T-helper 9 cell (primary cell): ENCODE measurements at places on chromosomes 16 and 17.

GRCh38 chr16:23807028-23807427 lies 28.8 kb upstream of the PRKCB start:
- DNase-seq: no peak

DNA sequence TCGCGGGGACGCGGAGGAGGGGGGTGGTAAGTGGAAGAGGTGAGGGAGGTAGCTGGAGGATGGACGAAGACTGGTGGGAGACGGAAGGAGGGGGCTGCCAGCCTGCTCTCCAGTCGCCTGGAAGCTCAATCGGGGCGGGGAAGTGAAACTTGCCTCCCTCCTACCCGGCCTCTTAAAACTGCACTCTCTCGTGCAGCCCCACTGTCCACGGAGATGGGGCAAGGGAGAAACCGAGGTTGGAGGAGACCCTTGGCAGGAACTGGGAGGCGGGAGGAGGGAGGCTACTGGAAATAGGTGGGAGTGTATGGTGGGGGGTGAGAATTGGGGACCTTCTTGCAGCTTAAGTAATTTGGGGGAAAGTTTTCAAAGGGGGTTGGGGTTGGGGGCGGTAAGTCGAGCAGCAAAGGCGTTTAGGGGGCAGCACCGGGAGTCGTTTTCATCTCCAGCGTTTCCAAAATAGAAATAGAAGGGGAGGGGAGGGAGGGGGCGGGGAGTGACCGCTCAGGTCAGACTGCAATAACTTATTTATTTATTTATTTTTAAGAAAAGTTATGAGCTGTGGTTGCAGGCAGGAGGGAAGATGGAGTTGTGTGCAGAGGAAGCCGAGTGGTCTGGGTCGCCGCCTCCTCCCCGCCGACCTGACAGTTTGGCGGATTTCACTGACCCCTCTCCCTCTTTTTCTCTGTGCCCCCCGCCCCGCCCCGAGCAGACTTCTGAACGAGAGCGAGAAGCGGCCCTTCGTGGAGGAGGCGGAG lies 1.4 kb downstream of the SOX9 start:
- DNase-seq: no peak

DNA sequence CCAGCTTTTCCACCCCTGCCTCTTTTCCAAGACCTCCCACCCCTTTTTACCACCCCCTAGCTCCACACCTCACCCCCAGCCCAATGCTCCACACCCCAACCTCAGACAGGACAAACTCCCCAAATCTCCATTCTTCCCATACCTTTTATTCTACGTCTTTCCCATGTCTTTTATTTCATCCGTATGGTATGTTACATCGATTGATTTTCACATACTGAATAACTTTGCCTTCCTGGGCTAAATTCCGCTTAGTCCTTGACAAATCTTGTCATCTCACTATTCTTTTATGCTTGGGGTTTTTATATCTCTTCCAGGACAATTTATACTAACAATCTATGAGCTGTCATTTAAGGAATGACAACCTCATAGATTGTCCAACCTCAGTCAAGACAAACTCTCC lies 46.4 kb downstream of the PITPNM3 start:
- no peak for DNase-seq

DNA sequence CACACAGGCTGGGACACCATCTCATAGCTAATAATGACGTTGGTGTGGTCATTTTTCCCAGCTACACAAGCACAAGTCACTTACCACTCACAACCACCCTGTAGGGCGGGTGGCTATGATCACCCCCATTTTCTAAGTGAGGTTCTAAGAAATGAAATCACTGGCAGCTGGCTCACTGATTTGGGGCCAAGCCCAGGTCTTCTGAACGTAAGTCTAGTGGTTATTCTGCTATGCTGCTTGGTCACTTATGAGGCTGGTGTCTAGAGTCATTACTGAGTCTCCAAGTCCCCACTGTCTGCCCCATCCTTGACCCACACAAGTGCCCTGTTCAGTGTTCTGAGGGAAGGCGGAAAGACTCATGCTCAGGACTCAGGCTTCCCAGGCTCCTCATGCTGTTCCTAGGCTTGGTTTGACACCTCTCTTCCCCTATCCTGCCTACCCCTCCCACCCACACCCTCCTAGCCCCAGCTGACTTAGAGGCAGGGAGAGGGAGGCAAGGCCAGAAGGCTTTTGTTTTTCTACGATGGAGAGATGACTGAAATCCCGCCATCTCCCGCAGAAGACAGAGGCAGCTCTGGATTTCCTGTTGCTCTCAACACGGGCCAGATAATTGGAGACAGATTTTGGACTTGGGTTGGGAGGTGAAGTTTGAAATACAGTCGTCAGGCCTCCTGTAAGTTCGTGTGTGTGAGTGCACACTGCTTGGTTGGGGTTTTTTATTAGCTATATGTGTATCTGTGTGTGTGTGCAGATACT lies 32.2 kb downstream of the FZD2 start:
- DNase-seq: no peak

DNA sequence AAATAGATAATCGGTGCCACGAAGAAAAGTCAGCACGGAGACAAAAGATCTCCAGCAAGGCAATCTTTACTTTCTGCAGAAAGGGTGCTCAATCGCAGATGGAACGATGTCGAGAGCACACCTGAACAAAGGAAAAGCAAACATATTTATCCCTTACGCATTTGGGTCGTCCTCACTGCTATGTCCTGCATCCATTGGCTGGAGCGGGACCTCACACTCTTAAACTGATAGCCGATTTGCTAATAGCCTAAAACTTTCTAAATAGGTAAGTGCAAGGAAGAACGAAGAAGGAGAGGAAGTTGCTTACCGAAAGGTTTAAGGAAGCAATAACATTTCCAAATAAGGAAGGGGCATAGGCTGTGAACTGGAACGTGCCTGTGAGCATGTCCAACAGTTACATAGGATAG lies 1.2 kb upstream of the AKAP10 start:
- DNase-seq: no peak

- DNase-seq: no peak
Observed at GRCh38 chr17:34909040-34909439, 52.2 kb downstream of the CCT6B start.

DNA sequence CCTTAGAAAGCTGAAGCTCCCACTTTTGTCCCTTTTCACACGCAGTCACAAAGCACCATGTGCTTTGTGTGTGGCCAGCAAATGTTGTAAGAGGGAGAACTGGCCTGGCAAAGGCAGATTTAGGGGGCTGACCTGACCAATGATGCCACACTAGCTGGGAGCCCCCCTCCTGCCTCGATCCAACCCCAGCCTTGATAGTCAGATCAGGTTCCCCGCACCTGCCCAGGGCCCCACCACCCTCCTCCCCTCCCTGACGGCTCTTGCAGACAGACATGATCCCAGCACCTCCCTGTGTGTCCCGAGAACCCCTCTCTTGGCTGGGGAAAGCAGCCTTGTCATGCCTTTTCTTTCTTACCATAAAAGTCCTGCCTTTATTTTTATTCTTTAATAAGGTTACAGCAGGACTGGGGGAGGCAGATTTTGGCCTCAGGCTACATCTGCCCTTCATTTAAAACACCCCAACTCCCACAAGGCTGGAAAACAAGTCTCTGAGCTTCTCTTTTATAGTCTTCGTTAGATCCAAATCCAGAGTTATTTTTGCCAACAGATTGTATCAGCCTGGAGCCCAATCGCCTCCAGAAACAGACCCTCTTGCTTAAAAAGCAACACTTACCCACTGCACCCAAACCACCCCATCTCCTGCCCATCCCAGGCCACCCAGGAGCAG lies 201.8 kb upstream of the CDH5 start:
- no peak for DNase-seq

GRCh38 chr17:28472871-28473497 lies 460 bp upstream of the SLC13A2 start:
- no peak for DNase-seq
